Jurkat, Clone E6-1 (cell line): ENCODE measurements at places on chromosomes 3 and 15.
A peak's percentile ranks its signal among the peaks of the same experiment; 100 is the strongest.

GRCh38 chr3:60188803-60189202 lies 1062.4 kb downstream of the FHIT start:
- DNase-seq = no peak

GRCh38 chr3:150721285-150722130 lies 17.8 kb upstream of the ERICH6 start:
- DNase-seq = peak; percentile 76

DNA sequence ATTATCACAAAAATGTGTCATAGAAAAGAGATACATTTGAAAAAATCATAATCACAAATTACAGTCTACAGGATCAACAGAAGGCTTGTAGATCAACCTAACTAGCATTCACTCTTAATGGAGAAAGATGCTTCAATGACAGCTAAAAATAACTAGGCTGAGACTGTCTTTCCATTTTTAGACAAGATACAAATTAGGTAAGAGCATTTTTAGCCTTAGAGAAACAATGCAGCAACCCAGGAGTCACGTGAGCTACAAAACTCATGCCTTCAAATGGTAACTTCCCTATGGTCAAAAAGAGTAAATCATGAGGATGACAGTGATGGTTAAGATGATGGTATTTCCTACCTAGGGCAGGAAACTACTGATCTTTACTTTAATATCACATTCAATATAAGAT lies 415.4 kb downstream of the MAGI1 start:
- DNase-seq = no peak

GRCh38 chr15:85551221-85551832 lies 170.9 kb downstream of the AKAP13 start:
- DNase-seq = no peak

GRCh38 chr3:190608850-190609589 lies 95.1 kb downstream of the IL1RAP start:
- DNase-seq = no peak

DNA sequence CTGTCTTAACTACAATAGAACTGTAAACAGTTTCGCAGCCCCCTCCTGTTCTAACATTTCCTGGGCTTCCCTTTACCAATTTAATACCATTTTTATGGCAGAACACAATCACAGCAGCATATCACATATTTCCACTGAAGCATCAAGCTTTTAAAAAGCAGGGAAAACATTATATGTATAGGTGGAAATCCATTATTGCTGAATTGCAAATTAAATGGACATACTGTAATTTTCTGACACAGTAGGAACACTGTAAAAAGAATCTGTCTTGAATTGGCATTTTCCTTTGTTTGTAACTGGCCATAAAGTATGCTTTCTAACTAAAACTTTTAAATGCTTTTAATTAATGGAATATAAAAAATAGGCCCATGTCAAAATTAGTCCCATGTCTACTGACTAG lies 1385.8 kb downstream of the SI start:
- DNase-seq = no peak

- no peak for DNase-seq
Measured at GRCh38 chr3:177680472-177680821, 483.2 kb upstream of the TBL1XR1 start.

DNA sequence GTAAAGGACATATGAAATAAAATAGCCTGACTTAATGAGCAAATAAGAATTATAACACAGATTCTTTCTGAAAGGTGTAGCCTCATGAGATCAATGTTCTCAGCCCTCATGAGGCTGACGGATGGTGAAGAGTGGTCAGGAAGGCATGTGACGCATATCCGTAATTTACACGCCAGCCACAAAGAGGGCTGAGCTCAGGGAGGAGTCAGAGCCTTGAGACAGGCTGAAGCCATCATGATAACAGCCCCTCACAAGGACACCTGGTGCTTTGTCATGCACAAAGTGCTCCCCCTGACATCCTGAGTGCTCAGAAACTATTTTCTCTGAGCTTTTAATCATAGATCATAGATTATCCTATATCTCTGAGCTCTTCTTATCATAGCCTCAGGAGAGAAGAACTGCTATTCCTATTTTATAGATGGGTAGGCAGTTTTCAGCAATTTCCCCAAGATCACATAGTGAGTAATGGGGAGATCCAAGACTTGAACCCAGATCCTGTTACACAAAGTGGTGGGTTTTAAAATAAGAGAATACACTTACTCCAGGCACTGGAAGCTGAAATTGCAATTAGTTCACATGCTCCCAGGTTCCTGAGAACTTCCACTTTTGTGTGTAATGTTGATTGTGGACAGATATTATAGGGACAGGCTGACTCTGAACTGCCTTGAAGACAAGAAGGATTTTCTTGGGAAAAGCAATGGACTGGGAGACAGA lies 267.1 kb downstream of the RPLP1 start:
- DNase-seq = peak; percentile 86

DNA sequence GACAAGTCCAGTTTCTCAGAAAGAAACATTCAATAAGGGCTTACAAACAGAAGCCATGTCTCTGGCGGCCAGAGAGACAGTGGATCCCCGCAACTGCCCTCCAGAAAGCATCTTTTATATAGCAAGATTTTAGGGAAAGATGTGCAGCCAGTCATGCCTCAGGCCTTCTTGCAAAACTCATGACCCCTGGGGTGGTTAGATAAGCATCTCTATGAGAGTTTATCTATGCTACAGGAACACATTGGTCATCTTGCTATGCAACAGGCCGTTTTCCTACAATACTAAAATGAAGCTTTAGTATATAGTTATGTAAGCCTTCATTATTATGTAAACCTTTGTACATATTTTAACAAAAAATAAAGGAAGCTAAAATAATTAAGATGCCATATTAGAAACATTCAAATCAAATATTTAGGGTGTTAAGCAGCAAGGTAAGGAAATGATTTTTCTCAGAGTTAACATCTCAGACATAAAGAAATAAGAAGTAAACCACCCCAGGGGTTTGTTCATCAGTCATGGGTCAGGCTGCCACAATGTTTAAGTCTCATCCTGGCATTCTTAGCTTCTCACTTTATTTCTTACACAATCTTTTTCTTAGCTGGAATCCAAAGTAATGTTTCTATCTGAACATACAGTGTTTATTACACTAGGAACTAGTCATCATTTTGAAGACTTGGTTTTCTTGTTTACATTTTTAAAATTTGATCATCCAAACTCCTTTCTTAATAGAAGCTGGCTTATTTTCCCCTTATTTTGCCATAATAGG lies 6.3 kb upstream of the FSIP1 start:
- no peak for DNase-seq

- DNase-seq = peak; percentile 24
Measured at GRCh38 chr15:68326711-68327354, 49.3 kb downstream of the FEM1B start.

DNA sequence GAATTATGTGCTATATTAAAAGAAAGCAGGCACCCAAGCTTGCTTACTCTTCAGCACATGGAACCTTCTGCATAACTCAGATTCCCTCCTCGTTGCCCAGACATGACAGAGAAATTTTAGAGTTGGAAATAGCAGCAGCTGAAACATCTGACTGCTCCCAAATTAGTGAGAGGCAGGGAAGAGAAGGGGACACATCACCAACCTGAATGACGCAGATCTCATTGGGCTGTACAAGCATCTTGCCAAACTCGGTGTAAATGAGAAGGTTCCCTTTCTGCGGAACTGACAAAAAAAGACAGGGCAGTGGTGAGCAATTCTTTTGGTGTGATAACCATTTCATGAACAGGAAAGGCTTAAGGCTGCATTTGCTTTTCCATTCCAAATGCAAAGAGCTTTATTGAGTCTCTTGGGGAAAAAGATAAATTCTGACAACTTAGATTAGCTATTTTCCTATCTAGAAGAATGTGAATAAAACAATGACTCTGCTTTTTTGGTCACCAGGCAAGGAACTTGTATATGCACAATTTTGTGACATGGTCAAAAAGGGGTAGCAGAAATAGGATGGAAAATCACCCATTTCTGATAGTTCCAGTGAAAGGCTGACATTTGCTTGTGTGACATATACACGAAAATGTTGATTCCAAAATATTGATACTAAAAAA lies 35.1 kb downstream of the HGD start:
- no peak for DNase-seq

GRCh38 chr3:171387062-171387461 lies 73.1 kb downstream of the TNIK start:
- DNase-seq = no peak

- DNase-seq = peak; percentile 60
Measured at GRCh38 chr15:62392376-62392775, 227.3 kb upstream of the C2CD4B start.

DNA sequence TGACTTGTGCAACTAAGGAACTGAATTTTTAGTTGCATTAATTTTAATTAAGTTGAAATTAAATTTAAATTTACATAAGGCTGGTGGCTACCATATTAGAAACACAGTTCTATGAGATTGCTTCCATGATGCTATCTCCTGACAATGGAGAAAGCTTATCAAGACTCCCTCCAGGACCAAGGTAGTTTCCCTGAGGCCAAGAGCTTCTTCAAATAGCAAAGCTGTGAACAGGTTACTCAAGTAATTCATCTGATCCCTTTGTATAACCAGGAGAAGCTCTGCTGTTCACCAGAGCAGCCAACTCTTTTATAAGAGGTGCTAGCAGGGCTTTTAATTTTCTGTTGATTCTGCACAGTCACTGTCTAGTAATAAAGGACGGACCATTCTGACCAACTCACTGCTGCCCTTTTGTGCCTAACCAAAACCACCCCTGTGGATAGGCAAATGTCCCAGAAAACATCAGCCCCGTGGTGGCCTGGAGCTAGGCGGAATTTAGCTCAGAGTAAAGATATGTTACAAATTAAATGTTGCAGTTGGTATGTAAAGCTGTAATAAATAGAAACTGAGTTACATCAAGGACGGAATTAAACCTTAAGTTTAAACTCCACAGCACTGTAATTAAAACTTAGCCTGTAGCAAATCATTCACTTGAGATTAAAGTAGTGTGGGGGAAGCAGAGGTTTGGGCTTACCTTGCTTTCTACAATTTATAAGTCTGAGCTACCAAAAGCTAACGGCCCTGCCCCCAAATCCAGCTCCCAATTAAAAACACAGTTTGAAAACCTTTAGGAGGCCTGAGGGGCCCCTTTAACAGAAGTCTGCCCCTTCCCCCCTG lies 55.6 kb upstream of the LRTM1 start:
- DNase-seq = no peak

- DNase-seq = no peak
Measured at GRCh38 chr15:28097656-28098359, 1.3 kb downstream of the OCA2 start.

- no peak for DNase-seq
Measured at GRCh38 chr3:146227486-146227885, 23.4 kb downstream of the PLSCR4 start.

DNA sequence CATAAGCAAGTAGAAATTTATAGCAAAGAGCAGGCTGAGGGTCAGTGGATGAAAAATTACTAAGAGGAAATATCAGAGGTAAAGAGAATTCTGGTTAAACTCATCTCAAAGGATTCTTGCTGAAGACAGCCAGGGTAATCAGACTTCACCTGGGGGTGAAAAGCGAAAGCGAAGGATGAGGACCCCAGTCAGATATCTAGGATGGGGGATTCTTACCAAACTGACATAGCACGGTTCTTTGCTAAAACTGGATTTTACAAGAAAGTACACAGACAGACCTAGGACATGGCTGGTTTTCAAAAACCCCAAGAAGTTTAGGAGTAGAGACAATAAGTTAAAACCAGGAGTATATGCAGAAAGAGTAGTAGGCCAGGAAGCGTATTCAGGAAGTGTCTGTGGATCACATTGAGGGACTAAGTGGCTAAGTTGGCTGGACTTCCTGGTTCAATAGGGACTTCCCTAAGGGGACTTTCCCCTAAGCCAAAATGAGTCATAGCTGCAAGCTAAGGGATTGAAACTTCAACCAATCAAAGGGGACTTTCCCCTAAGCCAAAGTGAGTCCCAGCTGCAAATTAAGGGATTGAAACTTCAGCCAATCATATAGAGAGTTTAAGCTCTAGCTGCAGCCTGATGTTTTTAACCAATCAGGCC lies 2.4 kb upstream of the CFAP91 start:
- no peak for DNase-seq

- DNase-seq = no peak
Measured at GRCh38 chr3:21585216-21585740, 165.7 kb downstream of the ZNF385D start.

DNA sequence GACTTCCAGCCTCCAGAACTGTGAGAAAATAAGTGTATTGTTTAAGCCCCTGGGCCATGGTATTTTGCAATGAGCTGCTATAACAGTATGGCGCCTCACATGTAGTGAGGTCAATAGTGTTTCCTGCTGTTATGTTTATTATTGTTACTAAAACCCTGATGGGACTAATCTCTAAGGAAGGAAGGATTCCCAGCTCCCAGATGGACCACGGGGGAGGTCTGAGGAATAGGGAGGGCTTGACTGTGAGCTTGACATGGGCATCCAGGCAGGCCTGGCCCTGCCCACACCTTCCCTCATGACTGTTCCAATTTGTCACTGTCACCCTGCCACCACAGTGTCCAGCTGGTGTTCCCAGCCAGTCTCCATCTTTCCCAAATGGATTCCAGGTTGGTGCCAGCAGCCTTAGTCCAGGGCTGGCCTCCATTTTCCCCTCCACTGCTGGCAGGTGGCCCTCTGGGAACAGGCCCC lies 14.5 kb upstream of the SLC41A3 start:
- no peak for DNase-seq

DNA sequence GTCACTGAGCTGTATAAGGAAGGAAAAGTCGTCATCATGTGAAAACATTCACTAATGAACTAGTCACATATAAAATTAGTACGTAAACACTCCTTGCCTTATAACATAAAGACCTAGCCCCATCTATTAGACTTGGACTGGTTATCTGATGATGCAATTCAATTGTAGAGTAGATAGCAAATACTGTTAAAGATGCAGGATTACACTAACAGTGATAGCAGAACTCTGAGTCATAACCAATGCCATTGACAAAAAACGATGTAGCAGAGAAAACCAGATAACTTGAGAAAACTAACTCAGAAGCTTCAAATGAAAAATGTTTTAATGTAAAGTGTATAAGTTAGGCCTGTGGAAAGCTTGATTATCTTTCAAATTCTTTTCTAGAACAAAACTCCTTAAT lies 132.2 kb downstream of the WDR72 start:
- DNase-seq = no peak

DNA sequence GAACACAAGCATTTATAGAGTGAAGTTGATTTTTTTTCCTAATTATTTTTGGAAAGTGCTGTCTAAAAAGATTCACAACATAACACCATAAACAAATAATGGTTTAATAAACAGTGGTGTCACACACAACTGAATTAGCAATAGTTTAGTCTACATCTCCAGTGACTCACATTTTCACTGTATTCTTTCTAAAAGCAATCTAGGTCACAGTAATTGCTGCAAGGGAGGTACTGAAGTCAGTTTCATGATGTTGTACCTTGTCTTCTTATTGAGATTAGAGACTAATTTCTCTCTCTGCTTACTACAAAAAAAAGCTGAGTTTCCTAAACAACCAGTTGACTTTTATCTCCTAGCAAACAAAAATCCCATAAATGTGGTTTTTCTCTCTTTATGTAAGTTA lies 29.6 kb downstream of the PLSCR4 start:
- DNase-seq = no peak

DNA sequence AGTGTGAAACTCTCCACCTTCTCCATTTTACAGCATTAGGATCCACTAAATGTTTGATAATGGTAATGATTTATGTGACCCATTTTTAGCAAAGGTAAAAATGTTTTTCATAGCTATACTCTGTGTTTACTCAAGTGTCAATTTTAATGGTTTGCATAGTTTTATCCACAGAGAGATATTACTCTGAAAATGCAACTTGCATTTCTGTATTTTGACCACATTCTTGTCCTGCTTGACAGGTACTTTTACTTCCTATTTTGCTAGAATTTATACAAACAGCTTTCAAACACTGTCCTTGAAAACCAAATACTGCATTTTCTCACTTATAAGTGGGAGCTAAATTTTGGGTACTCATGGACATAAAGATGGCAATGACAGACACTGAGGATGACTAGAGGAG lies 62.9 kb downstream of the SERPINI1 start:
- no peak for DNase-seq

GRCh38 chr15:59668556-59668955 lies 11.2 kb upstream of the GTF2A2 start:
- DNase-seq = no peak
